GM03348 (cell line): ENCODE measurements at places on chromosomes 16 and 17.

GRCh38 chr16:20807862-20808261, 1.5 kb downstream of the REXO5 start:
- no peak for DNase-seq

GRCh38 chr16:24836836-24837235, 8.9 kb upstream of the SLC5A11 start:
- no peak for DNase-seq

DNA sequence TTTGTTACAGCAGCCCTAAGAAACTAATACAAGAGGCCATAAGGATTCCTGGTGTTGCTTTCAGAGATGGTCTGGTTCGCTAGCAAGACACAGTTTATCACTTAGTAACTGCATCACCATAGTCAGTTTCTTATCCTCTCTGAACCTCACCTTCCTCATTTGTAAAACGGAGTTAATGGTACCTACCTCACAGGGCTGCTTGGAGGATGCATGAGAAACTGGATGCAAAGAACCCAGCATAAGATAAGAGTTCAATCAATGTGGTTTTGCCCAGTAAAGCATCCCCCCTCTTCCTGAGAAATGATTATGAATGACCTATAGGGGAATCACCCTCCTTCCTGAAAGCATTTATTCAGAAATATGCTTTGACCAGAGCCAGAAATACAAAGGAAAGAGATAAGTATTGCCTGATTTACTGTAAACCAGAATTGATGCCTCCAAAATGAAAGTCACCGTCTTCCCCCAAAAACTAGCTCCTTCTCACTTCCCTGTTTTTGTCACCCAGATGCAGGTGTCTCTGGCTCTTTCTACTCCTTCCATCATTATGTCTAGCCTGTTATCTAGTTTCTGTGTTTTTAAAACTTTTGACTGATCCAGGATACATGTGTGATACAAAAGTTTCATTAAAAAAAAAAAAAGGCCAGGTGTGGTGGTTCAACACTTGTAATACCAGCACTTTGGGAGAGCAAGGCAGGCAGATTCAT, 2.8 kb upstream of the TEFM start:
- DNase-seq = no peak

DNA sequence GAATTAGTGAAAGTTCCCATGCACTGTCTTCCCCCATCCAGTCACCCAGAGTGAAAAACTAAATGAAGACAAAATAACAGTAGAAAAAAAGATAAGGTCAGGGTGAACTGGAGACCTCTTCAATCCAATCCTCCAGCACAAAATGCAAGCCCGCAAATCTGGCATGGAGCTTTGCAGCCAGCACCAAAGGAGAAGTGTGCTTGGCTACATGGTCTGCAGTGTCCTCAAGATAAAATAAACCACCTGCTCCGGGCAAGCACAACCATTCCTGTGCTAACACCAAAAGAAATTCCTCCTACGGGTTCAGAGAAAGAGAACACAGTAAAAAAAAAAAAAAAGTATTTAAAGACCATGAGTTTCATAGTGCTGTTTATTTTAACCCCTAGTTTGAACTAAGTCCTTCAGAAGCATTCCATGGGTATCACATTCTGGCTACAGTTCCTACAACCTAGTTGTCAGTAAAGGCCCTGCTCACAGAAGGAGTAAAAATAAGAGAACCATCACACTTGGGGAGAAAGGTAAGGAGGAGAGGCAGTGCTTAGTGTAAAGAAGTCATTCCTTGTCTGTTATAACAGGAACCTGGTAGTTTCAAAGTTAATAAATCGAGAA, 109.1 kb downstream of the GAS7 start:
- no peak for DNase-seq

DNA sequence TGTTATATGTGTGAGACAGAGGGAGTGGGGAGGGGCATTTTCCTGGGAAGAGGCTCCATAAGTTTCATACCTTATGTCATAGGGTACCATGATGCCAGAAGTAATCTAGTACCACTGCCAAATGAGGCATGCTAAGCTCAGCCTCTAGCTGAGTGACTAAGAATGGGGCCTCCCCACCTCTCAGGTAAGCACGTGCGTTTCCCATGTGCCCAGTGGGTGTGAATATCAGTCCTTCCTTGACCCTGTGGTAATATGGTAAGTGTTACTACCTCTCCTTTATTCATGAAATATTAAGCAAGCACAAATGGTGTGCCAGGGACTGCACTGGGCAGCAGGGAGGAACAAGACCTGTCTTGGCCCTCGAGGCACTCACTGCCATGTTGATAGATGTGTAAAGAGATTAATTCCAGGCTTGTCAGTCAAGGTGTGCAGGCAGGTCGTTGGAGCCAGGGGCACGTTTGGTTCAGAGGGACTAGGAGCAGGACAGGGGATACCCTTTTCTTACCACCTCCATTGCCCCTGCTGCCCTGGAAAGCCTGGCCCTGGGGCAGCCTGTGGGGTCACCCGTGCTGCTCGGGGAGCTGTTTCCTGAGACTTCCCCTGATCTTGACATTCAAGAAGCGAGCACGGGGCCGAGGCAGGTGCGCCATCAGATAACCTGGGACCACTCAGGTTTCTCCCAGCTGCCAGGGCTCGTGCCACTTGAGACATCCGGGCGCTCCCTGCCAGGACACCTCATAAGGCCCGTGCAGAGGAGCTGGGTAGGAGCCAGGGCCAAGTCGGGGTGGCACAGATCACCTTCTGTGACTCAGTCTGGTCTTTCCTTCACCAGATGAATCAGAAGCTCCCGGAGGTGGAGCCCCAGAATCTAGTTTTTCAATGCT, 8.8 kb downstream of the RSAD1 start:
- no peak for DNase-seq

- DNase-seq = no peak
These were observed 11.7 kb upstream of the SP2 start for GRCh38 chr17:47884427-47884740.

- DNase-seq = peak; percentile 10
These were observed 15.2 kb upstream of the C17orf78 start for GRCh38 chr17:37360632-37361031.

- DNase-seq = no peak
These were observed 52.5 kb upstream of the CACNG3 start for GRCh38 chr16:24203675-24204074.

DNA sequence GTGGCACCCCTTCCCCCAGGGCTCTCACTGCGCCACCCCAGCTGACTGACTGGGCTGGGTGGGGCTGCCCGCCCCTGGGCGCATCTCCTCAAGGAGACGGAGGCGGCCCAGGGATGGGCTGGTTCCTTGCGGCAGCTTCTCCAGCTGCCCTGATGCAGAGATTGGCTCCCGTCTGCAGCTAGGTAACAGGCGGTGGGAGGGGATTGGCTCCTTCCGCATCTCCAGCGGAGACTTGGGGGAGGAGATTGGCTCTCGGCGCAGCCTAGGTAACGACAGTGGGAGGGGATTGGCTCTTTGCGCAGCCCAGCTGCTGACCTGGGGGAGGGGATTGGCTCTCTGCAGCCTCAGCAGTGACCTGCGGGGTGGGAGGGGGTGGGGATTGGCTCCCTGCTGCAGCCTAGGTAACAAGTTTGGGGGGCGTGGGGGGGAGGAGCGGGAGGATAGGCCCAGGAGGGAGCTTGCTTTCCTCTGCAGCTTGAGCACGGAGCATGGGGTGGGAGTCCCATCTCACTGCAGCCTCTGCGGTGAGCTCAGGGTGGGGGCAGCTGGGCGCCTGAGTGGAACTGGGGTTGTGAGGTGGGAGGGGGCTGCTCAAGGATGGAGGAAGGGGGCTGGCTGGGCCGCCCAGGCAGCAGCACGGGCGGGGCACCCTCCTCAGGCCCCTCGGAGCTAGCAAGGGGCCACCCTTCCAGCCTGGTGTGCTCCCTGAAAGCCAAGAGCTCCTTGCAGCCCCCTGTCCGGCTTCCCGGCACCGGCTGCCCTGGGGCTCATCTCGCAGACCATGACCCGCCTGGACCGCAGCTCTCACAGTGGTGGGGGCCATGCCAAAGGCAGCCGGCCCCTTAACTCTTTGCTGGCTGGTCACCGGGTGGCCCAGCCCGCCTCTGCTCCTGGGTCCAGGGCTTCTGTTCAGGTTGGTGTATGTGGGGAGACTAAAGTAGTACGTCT, 6.4 kb downstream of the NFE2L1 start:
- peak; percentile 77 for DNase-seq

DNA sequence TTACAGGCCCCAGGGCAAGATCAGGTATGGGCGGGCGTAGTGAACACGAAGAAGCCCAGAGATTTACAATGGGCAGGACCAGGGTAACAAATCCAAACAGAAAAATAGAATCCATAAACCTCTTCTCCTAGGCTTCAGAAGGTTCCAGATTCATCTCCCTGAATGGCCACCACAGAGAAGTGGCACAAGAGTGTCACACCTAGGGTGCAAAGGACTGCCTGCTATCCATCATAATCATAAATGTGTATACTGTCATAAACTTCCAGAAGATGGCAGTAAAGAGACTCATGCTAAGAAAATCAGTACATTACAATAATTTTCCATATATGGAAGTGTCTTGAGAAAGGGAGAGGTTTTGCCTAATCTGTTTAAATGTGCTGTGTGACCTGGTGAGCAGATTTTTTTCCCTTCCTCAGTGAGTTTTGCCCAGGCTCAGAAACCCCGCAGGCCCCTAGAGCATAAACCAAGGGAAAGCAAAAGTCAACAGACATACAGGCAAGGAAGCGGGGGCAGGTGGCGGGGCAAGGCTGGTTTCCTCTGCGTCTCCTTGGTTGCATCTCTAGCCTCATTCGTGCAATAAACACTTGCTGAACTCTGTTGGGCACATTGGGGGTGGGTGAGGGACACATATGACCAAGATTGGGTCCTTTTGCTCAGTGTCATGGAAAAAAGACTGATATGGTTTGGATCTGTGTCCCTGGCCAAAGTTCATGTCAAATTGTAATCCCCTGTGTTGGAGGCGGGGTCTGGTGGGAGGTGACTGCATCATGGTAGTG, 92.0 kb upstream of the CDH5 start:
- peak; percentile 68 for DNase-seq

DNA sequence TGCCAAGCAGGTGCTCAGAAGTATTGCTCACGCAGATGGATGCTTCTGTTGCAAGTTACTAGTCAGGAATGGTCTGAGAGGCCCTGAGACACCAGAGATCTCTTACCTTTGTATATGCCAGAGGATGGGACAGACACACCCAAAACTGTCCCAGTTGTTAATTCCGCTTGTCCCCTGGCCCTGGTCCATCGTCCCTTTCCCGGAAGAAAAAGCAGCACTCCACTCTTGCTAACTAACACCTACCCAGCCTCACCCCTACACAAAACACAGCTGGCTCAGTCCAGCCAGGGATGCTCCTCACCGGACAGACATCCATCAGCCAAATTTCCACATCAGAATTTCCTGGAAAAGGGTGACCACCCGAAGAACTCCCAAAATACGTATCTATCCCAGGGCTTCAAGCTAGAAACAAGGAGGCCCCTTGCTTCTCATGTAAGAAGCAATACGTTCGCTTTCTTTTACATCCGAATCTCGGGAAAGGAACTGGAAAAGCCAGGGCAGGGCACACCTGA, 2.0 kb downstream of the GAS7 start:
- no peak for DNase-seq

GRCh38 chr16:87236516-87237115, 80.6 kb downstream of the C16orf95 start:
- no peak for DNase-seq
